ENCODE measurements at places on chromosomes 12 and 14.

GRCh38 chr14:103695296-103696069, 19.8 kb downstream of the XRCC3 start:
- DNase-seq = no peak

DNA sequence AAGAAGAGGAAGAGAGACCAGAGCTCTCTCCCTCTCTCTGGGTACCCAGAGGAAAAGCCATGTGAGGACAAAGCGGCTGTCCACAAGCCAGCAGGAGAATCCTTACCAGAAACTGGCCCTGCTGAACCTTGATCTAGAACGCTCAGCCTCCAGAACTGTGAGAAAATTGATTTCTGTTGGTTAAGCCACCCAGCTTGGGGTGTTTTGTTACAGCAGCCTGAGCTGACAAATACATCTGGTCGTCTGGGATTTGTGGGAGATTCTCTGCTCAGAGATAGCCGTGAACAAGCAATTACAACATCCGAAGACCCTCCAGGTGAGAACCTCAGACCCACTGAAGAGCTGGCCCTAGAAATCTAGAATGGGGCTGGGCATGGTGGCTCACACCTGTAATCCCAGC, 6.5 kb upstream of the PRIMA1 start:
- no peak for DNase-seq

- no peak for DNase-seq
Measured at GRCh38 chr14:89214221-89214965, 202.6 kb downstream of the FOXN3 start.

GRCh38 chr14:60189923-60190840, 25.0 kb upstream of the DHRS7 start:
- no peak for DNase-seq

GRCh38 chr12:104785886-104786285, 172.2 kb downstream of the SLC41A2 start:
- DNase-seq = no peak

DNA sequence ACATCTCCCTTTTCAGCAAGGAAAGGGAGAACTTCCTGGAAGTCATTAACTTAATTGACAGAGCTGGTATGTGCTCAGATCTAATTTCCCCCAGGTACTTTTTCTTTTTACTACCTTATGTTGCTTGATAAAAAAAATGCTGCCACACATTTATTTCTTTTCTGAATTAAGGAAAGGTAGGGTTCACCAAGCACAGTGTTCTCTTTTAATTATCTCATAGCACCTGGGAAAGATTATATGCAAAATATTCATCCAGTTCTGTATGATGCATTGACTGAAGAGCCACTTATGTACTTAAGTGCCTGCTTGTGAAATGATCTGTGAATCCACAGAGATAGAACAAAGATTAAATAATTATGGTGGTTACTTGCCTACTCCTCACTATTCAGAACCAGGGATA, 25.1 kb downstream of the KCNC2 start:
- DNase-seq = no peak

GRCh38 chr12:92533280-92533890, 169.4 kb upstream of the PLEKHG7 start:
- no peak for DNase-seq

- no peak for DNase-seq
Measured at GRCh38 chr12:57469296-57470164, 9.9 kb downstream of the GLI1 start.

GRCh38 chr12:53978477-53979356, 4.0 kb upstream of the HOTAIR start:
- DNase-seq = no peak

GRCh38 chr12:159156-159782, 54.7 kb downstream of the SLC6A12 start:
- no peak for DNase-seq

DNA sequence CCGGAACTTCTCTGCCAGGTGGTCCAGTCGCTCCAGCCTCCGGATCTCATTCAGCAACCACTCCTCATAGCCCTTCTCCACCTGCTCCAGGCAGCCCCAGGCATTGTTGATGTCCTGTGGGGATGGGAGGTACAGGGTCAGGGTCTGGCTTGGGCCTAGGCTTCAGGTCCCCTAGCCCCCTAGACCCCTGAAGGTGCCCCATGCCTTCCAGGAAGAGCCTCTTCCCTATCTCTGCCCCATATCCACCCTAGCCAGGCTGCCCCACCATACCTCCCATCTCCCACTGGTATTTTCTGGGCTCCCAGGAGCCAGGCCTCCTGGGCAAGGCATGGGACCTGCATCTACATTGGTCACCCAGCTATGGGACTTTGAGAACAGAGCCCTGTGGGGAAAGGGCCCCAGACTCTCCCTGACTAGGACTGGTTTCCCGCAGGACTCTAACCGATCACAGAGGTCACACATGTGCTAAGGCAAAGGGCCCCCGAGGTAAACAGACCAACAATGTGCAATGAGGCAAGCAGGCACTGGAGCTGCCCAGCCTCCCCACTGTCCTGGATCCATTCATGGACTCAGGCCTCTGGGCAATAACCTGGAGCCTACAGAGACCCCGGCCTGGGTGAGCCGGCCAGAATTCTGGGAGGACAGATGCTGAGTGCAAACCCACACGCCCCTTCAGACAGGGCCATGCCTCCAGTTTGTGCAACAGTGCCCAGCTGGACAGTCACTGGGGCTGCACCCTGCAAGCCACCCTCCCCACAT, 88.8 kb downstream of the ACTN1 start:
- DNase-seq = no peak

DNA sequence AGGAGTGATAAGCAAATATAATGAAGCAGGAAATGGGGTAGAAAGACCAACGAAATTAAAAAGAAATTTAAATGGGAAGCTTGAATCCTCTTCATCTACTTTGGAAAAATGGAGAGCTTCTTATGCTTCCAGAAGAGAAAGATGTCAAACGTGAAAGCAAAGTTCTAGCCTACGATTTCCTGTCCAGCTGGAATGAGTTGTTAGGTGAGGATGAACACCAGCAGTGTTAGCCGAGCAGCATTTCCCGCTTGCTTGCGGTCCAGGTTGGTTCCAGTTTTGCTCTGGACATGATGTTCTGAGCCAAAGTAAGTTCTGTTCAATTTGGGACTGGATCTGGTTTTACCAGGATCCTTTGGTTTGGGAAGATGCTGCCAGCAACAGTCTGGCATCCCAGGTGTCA, 78.9 kb downstream of the DACT1 start:
- no peak for DNase-seq

- DNase-seq = no peak
Measured at GRCh38 chr14:69542311-69542710, 32.4 kb downstream of the CCDC177 start.

- DNase-seq = no peak
Measured at GRCh38 chr12:26726956-26727355, 106.0 kb downstream of the ITPR2 start.

- peak; percentile 81 for DNase-seq
Measured at GRCh38 chr12:127559349-127560040, 707.5 kb upstream of the TMEM132C start.

DNA sequence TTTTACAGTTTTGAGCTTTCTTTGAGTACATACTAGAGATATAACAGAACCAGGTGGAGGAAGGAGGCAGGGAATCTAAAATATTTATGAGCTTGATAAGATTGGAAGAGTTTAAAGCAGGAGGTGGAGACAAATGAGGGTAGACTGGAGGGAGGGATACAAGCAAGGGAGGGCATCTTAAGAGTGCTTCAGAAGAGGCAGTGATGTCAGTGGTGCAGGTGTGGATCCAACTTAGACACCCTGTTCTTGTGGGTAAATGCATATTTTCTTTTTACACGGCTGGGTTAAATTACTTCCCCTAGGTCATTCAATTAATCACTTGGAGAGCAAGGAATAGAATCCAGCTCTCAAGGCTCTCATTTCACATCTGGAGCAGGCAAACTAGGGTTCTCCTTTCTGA, 146.1 kb upstream of the LRIG3 start:
- no peak for DNase-seq

DNA sequence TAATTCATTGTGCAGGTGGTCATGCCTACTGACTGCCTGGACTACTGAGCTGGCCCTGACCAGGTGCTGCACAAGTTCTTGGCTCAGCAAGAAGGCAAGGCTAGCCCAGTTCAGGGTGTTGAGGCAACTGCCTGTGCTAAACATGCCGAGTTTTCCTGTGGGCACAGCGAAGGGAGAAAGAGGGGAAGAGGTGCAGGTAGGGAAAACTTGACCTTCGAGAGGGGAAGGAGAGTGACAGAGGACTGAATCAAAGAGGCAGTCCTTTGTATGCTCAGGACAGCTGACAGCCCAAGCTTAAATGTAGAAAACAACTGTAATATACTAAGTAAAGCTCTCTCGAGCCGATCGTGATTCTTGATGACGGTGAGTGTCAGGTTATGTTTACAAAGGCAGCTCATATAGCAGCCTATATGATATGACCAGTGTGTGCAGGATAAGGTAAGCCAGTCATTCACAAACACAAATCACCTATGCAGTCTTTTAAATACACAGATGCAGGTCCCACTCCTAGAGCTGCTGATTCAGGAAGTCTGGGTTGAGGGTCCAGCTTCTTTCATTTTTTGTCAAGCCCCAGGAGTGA, 2.6 kb downstream of the IRAK3 start:
- no peak for DNase-seq

DNA sequence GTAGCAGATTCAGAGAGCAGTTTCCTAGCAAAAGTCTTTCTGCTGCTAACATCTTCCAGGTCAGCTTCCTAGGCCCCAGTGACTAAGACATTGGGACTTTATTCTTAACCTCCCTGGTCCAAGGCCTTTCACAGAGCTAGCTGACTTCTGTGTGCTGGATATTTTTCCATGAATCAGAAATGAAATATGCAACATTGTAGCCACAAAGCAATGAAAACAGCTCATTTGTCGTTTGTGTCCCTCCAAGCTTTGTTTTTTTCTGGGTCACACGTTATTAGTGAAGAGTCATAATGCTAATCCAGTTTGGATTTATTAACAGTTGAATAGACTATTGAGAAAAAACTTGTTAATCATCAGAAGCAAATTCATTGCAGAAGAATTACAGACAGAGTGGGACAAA, 82.4 kb downstream of the ARF6 start:
- DNase-seq = no peak

GRCh38 chr14:32677129-32677780, 261.4 kb upstream of the NPAS3 start:
- no peak for DNase-seq

DNA sequence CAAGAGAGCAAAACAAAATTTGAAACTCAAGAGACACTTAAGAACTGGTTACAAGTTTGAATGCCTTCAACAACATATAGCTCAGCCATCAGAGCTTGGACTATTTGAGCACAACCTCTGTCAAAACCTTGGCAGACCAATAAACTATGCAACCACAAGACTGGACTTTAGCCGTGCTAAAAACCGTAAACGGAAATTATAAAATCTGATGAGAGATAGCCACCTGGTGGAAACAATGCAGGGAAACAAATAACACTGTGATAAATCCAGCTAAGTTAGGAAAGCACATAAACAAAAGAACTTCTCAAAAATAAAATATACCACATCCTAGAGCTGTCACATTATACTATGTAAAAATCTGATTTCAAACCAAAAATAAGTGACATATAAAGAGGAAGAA, 1074.2 kb upstream of the NOVA1 start:
- no peak for DNase-seq

GRCh38 chr14:29584992-29585391, 342.7 kb downstream of the PRKD1 start:
- DNase-seq = no peak

- no peak for DNase-seq
Measured at GRCh38 chr14:80213602-80214001, 2.3 kb upstream of the DIO2 start.

DNA sequence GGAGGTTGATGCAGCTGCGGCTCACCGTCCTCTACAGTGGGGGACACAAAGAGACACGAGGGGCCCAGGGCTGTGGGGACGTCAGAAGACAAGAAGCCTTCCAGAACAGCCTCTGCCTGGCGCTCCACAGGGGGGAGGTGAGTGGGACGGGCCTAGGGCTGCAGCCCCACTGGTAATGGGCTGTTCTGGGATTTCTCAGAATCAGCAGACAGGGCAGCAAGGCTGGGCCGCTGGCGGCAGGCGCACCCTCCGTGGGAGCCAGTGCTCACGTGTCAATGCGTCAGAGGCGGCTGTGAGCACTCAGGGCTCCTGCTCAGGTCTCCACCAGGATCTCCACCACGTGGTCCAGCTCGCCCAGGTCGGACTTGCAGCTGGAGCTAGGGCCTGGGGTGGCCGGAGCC, 10.0 kb downstream of the CDCA4 start:
- DNase-seq = no peak

- no peak for DNase-seq
Measured at GRCh38 chr14:55771242-55771981, 191.4 kb downstream of the KTN1 start.

DNA sequence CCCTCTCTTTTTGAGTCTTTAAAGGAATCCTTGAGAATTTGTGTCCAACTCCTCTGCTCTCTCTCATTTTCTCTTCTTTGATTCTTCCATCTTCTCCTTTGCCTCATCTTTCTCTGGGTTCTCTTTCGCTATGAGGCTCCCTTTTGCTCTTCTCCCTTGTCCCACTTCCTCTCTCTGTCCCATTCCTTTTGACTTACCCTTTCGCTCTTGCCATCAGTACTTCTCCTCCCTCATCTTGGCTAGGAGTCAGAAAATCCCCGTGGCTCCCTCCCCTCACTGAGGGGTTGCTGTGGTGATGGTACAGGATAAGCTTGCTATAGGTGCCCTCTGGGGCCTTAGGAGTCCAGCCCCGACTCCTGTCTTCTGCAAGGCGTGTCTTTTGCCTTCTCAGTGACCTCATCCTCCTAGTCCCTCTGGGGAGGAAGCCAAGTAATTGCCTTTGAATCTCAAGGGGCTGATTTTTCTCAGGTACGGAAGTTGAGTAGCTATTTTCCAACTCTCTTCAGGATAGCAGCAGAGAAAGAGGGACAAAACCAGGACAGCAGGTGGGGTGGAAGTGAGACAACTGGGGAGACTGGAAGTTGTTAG, 6.4 kb downstream of the PDE1B start:
- no peak for DNase-seq

DNA sequence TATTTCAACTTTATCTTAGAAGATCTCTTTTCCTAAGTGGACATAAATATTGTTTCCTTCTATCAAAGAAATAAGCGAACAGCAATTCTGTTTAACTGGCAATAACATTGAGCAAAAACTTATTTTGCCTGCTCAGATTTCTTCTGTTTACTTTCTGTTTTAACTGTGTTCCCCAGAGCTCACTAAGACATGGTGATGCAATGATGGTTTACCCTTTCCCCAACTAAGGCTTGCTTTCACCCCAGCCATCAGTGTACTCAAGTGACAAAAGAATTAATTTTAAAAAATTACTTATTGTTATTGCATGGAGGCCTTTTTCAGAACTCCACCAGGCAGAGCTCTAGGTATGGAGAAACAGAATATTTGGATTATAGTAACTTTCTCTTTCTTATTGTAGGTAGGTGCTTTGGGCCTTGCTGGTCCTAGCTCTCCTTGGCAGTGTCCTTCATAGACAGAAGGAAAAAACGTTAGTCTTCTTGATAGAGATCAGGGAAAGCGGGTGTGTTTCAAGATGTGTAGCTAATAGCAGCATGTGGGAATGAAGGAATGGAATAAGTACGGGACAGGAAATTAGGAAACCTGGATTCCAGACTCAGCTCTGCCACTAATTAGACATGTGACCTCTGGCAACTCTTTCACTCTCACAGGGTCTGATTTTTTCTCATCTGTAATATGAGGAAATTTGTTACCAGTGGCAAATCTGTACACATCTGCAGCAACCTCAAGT, 14.6 kb upstream of the DDHD1 start:
- DNase-seq = no peak

Data from stimulated activated CD4-positive, alpha-beta T cell treated with anti-CD3 and anti-CD28 coated beads, Interleukin-1b, Interleukin-23, amount 100 ng/mL, for 48 hours (primary cell).